CD4-positive, alpha-beta memory T cell (primary cell): ENCODE measurements at places on chromosomes 3 and 15.

- H3K4me1 ChIP-seq: peaks cover 87% of the 10 kb centered on the region
- H3K27ac ChIP-seq: peak overlapping the region; percentile 77
- no peaks in the 10 kb centered on the region for H3K27me3 ChIP-seq
- no peak for DNase-seq
These were observed 42.1 kb downstream of the ZBTB38 start for GRCh38 chr3:141410408-141410807.

- no peaks in the 10 kb centered on the region for H3K4me1 ChIP-seq
- H3K36me3 ChIP-seq: no peaks in the 10 kb centered on the region
- H3K27me3 ChIP-seq: no peaks in the 10 kb centered on the region
- H3K27ac ChIP-seq: no peak overlapping the region
- no peak overlapping the region for H3K4me3 ChIP-seq
These were observed 752.2 kb upstream of the CFAP20DC start for GRCh38 chr3:59802045-59802444.

DNA sequence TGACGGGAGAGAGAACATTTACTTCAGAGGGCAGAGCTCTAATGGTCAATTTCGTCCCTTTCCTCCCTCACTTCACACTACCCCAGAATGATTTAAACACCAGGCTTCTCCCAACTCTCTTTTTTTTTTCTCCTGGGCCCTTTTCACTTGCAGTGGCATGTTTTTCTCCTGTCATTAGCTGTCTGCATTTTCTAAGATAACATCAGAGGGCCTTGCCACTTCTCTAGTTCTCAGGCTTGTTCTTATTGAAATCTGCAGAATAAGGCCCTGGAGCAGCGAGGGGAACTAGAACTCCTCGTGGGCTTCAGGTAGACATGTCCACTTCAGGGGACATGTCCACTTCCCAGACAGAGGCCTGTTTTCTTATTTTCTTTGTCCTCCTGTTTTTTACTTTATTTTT lies 514.4 kb upstream of the TBL1XR1 start:
- no peaks in the 10 kb centered on the region for H3K27me3 ChIP-seq
- no peak overlapping the region for H3K27ac ChIP-seq
- H3K4me3 ChIP-seq: no peak overlapping the region
- no peaks in the 10 kb centered on the region for H3K4me1 ChIP-seq
- H3K36me3 ChIP-seq: no peaks in the 10 kb centered on the region
- no peak for DNase-seq

DNA sequence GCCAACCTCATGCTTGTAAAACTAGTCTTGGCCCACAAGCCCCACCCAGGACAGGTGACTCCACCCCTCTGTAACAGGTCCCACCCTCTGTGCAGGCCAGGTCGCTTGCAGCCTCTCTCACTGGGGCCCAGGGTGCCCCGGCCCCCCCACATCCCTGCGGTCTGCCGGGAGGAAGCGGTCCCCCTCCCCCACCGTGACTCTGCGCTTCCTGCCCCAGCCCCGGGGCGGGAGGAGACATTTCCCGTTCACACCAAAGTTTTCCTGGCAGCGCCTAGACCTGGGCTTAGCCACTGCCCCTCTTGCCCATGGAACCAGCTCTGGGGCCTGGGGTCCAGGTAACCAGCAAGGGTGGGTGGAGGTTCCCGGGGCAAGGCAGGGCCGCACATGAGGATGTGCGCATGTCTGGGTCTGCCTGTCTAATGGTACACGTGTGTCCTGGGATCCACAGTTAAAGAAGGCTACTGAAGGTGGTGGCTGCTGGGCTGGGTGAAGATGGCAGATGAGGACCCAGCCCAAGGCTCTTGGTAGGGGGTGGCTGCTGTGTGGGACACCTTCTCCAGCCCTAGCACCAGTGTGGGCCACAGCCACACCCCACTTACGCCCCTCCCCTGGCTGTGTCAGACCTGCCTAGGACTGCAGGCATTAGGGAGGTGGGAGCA lies 8.4 kb downstream of the NBEAL2 start:
- H3K27ac ChIP-seq: peak overlapping the region; percentile 76
- H3K4me1 ChIP-seq: peaks cover 86% of the 10 kb centered on the region
- DNase-seq: peak; percentile 94
- peak overlapping the region; percentile 57 for H3K4me3 ChIP-seq

GRCh38 chr3:113283306-113283705 lies 71.9 kb downstream of the BOC start:
- H3K27me3 ChIP-seq: no peaks in the 10 kb centered on the region
- H3K4me3 ChIP-seq: no peak overlapping the region
- no peaks in the 10 kb centered on the region for H3K36me3 ChIP-seq
- H3K27ac ChIP-seq: no peak overlapping the region

DNA sequence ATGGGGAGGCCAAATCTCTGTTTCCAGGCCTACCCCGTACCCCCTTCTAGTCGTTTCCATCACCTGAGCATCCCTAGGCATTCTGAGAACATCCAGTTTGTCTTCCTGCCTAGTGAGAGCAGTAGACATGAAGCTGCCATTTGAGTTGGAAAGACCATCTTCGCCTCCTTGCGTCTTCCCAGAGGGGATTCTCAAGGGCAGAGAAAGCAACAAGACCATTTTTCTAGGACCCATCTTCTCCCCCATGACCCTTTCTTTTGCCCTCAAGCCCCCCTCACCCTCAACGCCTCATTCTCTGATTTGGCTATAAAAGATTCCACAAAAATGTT lies 148.7 kb upstream of the BHLHE40 start:
- peak overlapping the region; percentile 88 for H3K27ac ChIP-seq
- H3K4me3 ChIP-seq: peak overlapping the region; percentile 62
- DNase-seq: no peak
- peaks cover 99% of the 10 kb centered on the region for H3K4me1 ChIP-seq
- no peaks in the 10 kb centered on the region for H3K36me3 ChIP-seq

GRCh38 chr3:182115328-182116015 lies 403.7 kb downstream of the SOX2 start:
- no peaks in the 10 kb centered on the region for H3K27me3 ChIP-seq
- no peak for DNase-seq
- no peak overlapping the region for H3K4me3 ChIP-seq
- no peaks in the 10 kb centered on the region for H3K4me1 ChIP-seq
- no peaks in the 10 kb centered on the region for H3K36me3 ChIP-seq
